Fibroblast of lung (primary cell): ENCODE measurements at places on chromosomes 4 and X. TPM values are rescaled to one million over a fixed set of nuclear protein-coding genes. Genes with fewer than 3 reads are reported as not detected.

Gene LONRF3
- total RNA-seq, result 0.33 and 0.51 TPM in 2 replicates

Gene CXorf58
- total RNA-seq, result not detected in 2 replicates

Gene PDGFC
- total RNA-seq, result 67.3 and 103 TPM in 2 replicates

Gene SERPINA7
- total RNA-seq, result not detected in 2 replicates

Gene IL2
- total RNA-seq, result not detected in 2 replicates

Gene HELT
- total RNA-seq, result not detected in 2 replicates

Gene DCAF4L1
- total RNA-seq, result under 0.01 and 0.17 TPM in 2 replicates

Gene RPL39
- total RNA-seq, result 2,034 and 3,576 TPM in 2 replicates

Gene VCX3A
- not detected in 2 replicates for total RNA-seq

Gene SPOCK3
- under 0.01 TPM in 1 of 2 replicates, not detected in the other for total RNA-seq

Gene ATP1B4
- total RNA-seq, result not detected in 2 replicates

Gene EBP
- total RNA-seq, result 30.8 and 93.5 TPM in 2 replicates

Gene SLITRK2
- 0.26 and 0.66 TPM in 2 replicates for total RNA-seq

Gene RNF4
- total RNA-seq, result 32.4 and 45.6 TPM in 2 replicates

Gene SPANXC
- total RNA-seq, result not detected in 2 replicates

Gene RRH
- total RNA-seq, result under 0.01 TPM in 2 replicates

Gene FAM47A
- not detected in 2 replicates for total RNA-seq

Gene ATP8A1
- 1.5 and 4.8 TPM in 2 replicates for total RNA-seq

Gene HOPX
- 3.3 and 11.4 TPM in 2 replicates for total RNA-seq

Gene CRLF2
- not detected in 2 replicates for total RNA-seq

Gene AKAP4
- total RNA-seq, result not detected in 2 replicates

Gene XAGE1B
- not detected in 2 replicates for total RNA-seq

Gene AFF1
- 14.1 and 21.1 TPM in 2 replicates for total RNA-seq

Gene DNASE1L1
- 13.9 and 38.5 TPM in 2 replicates for total RNA-seq

Gene SMR3B
- total RNA-seq, result not detected in 2 replicates

Gene ART3
- total RNA-seq, result not detected in 2 replicates

Gene PLAC1
- 0.17 and 0.26 TPM in 2 replicates for total RNA-seq

Gene ATRX
- total RNA-seq, result 78.6 and 100 TPM in 2 replicates

Gene S100P
- total RNA-seq, result not detected in 2 replicates

Gene CD40LG
- not detected in 2 replicates for total RNA-seq

Gene NLRP2B
- under 0.01 TPM in 1 of 2 replicates, not detected in the other for total RNA-seq

Gene OPRPN
- not detected in 2 replicates for total RNA-seq

Gene TMEM128
- 21.3 and 26.4 TPM in 2 replicates for total RNA-seq

Gene DHRSX
- total RNA-seq, result 23.9 and 25.6 TPM in 2 replicates

Gene MND1
- total RNA-seq, result 1.0 and 5.8 TPM in 2 replicates

Gene AKAP14
- total RNA-seq, result not detected in 2 replicates
